ENCODE measurements at places on chromosomes 12 and 14.

- no peak for DNase-seq
Observed at GRCh38 chr12:119179335-119180021, 747 bp downstream of the HSPB8 start.

- peak; percentile 48 for DNase-seq
Observed at GRCh38 chr14:94001501-94002396, 4.6 kb downstream of the CCDC197 start.

DNA sequence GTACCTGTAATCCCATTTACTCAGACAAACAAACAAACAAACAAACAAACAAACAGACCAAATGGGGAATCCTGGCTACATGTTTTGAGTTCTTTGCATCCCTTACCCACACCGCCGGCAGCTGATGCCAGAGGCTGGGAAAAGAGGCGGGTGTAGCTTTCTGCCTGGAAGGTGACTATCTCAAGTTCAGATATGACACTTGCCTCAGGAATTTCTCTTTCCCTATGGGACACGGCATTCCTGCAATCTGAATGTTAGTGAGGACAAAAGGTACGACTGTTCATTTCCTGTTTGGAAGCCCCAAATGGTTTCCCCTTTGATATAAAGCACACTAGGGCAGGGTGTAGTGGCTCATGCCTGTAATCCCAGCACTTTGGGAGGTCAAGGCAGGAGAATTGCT is 2.9 kb downstream of the MYL2 start:
- DNase-seq = no peak

DNA sequence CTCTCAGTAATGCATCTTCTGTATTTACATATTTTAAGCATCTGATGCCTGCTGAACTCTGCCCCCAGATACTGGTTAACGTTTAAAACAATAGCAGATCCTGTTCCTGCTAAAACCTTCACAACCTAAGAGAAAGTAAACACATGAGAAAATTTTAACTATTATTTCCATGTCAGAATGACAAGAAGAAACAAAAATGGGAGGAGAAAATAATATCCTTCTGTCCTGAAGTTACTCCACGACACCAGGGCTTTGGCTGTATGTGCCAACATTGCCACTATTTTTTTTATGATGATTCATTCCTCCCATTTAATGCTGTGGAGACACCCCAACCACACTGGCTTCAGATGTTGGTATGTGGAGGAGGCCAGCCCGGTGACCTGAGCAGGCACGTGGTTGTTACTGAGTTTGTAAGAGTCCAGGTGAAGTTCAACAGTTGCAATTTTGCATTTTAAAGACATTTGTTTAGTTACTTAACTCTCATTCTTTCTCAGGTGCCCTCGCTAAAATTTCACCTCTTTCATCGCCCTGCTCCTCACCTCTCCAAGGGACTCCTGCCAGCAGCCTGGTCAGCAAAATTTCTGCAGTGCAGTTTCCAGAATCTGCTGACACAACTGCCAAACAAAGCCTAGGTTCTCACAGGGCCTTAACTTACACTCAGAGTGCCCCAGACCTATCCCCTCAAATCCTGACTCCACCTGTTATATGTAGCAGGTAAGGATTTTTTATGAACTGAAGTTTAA is 65.5 kb upstream of the SLCO1C1 start:
- DNase-seq = no peak

GRCh38 chr14:97057238-97058073 is 260.3 kb downstream of the VRK1 start:
- no peak for DNase-seq

DNA sequence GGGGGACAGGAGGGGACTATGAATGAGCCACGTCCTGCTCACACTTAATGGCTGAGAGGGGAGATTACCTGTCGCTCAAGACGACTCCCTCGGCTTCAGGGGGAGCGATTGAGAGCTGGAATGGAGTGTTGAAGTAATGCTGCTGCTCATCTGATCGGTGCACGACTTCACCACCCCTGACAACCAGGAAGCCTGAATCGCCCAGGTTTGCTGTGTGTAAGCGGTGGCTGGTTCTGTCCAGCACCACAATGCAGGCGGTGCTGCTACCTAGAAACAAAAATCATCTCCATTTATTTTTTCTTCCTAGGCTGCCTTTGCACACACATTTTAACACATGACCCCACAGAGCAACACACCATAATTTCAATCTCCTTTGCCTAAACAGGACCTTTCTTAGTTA is 37.3 kb downstream of the PPTC7 start:
- DNase-seq = no peak

DNA sequence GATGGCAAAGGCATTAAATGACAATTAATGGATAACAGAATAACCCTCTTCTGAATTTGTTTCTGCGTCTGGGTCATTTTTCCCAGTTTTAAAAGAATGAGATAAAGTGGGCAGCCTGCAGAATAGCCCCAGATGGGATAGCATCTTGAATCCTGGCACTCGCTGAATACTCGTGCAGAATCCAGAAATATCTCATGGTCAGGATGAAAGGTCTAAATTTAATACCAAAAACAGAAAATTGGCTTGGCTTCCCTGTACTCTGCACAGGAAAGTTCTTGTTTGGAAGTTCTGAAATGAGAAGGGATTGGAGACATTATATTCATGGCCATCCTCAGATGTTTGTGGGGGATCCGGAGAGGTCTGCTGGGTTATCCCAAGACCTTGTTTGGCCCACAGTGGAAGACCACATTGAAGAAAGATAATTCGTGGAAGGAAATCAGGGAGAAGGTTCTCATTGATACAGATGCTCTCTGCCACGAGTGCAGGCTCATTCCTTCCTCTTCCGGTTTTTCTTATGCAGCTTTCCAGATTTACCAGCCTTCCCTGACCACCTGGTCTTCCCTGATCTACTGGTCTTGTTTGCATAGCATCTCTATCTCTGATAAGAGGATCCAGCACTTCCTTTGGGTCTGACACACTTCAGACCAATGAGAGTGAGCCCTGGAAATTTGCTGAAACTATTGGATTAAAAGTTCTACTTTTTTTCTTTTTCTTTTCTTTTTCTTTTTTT is 6.0 kb upstream of the IFT81 start:
- DNase-seq = no peak

GRCh38 chr14:100708425-100709288 is 18.0 kb upstream of the DLK1 start:
- no peak for DNase-seq

GRCh38 chr12:68750506-68750905 is 4.5 kb downstream of the SLC35E3 start:
- no peak for DNase-seq

DNA sequence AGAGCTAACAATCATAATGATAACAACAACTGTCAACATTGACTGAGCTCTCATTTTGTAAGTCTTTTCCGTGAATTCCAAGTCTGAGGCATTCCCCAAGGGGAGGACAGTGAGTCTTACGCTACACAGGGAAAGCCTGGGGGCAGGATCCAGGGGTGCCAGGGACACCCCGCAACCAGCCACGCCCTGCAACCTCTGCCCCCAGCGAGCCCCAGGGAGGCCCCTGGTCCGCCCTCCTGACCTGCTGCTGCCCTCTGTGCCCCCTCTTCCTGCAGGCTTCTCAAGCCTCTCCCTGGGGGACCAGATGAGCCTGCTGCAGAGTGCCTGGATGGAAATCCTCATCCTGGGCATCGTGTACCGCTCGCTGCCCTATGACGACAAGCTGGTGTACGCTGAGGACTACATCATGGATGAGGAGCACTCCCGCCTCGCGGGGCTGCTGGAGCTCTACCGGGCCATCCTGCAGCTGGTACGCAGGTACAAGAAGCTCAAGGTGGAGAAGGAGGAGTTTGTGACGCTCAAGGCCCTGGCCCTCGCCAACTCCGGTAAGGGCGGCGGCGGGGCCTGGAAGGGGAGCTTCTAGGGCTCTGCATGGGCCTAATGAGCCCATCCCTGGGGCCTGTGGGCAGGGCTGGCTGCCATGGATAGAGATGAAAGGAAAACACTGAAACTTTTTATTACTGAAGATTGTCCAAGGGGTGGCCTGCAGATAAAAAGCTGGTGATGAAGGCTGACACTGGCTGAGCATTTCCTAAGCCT is 115.4 kb downstream of the ESRRB start:
- DNase-seq = no peak

All from GM06990 (cell line).